ENCODE measurements at places on chromosomes 12 and 14.

DNA sequence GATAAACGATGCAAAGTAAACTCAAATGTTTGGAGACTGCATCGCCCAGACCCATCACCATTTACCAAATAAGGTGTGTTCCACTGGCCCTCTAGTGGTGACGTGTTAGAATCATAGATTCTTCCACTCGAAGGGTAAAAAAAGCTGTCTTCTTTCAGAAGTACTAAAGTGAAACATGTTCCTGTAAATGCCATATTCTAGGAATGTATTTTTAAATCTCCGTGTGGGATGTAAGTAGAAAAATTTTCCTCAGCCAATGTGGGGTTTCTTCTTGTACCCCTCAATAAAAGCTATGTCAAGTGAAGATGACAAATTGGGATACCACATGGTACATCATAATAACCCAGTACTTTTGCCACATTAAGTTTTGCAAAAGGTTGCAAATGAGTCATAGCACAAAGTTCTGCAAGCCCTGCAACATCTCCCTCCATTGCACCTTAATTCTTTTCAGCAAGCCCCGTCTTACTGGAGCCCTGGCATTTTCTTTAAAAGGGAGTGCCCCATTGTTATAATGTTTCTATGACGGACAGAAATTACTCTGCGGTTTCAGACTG lies 100.8 kb downstream of the CCER1 start:
- DNase-seq: no peak

- DNase-seq: peak; percentile 56
These were observed 1.9 kb downstream of the BMP4 start for GRCh38 chr14:53954551-53955228.

- DNase-seq: peak; percentile 79
These were observed 511 bp downstream of the ANO6 start for GRCh38 chr12:45216230-45216982.

DNA sequence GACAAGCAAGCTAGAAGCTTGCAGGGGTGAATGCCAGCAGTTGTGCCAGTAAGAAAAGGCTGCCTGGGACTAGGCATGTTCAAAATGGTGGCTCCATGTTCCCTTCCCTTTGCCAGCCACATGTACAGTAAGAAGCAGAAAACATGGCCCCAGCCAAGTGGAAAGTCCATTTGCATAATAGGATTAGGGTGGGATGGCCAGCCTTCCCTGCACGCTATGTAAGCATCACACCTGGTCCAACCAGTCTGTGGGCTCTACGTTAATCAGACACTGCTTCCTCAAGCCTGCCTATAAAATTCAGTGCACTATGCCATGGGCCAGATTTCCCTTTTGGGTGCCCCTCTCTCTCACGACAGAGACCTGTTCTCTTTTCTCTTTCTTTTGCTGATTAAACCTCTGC lies 288.4 kb downstream of the GXYLT1 start:
- DNase-seq: no peak

DNA sequence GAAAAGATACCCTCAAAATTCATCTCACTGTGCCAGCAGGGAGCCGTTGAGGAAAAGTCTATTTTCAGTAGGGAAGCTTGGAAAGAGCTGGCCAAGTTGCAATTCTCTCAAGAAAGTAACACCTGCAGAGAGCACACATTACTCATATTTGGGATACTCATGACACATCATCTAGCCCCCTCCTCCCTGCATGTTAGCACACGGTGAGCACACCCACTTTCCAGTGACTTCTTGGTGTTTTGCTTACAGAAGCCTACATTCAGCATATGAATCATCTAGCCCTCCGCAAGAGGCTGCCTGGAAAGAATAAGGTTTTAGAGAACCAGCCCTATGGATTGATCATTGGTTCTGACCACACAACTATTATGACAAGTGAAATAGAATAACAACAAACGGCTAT lies 124.5 kb downstream of the PTPRO start:
- DNase-seq: no peak

DNA sequence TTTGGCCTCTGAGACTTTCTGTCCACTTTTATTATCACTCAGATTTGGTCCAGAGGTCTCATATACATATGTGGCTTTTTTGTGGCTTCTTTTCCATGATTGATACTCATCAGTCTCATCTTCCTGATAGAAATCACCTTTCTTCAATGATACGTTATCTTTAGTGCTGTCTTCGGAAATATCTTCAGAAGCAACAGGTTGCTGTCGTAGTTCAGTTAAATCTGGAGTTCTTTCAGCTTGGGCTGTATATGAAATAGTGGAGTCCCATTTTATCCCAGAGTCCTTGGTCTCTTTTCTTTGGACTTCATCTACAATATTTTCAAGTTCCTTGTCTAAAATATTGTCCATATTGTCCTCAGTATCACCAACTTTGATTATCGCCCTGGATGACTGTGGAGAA lies 41.0 kb downstream of the FAM186A start:
- no peak for DNase-seq

GRCh38 chr14:104201063-104201462 lies 62.7 kb downstream of the KIF26A start:
- no peak for DNase-seq

- no peak for DNase-seq
These were observed 4.6 kb downstream of the FOXJ2 start for GRCh38 chr12:8037046-8037663.

GRCh38 chr14:97975962-97976361 lies 1178.8 kb downstream of the VRK1 start:
- DNase-seq: no peak

DNA sequence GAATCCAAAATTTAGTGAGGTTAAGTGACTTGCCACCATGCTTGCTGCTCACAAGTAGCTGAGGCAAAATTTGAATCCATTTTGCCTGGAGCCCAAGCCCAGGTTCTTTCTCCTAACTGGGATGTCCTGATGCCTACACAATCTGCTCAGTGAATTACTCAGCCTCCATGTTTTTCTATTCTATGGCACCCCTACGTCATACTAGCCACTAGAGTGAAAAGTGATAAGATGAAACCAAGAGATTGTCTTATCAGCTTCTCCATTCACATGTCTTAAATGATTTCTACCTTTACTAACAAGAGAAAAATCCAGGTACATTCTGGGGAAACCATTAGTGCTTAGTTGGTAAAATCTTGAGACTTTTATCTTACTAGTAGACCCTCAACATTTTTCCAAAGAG lies 720.1 kb downstream of the DIO2 start:
- DNase-seq: no peak

GRCh38 chr12:47652521-47653234 lies 53.2 kb downstream of the RPAP3 start:
- no peak for DNase-seq

- DNase-seq: peak; percentile 3
These were observed 11.3 kb downstream of the C14orf132 start for GRCh38 chr14:96050482-96050881.

- DNase-seq: no peak
These were observed 16.2 kb downstream of the PSMC1 start for GRCh38 chr14:90272523-90272922.

- no peak for DNase-seq
These were observed 152.2 kb downstream of the PDE3A start for GRCh38 chr12:20520532-20520931.

GRCh38 chr12:129401572-129401971 lies 502.3 kb downstream of the TMEM132D start:
- no peak for DNase-seq

DNA sequence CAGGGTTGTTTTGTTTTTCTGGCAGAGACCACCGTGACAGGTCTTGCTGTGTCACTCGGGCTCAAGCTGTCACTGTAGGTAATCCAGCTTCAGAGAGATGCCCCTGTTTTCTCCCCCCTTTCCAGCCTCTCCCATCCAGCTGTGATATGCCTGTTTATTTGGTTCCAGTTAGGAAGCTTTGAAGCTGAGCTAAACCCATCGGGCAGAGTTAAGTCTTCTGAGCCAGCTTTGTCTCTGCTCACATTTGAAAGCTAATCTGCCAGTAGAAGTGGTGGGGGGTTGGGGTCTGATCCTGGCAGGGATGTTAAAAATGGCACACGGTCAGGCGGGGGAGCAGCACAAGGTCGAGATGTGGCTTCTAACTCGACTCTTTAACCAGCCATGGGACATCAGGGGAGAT lies 130.0 kb downstream of the TSPAN9 start:
- DNase-seq: no peak

- no peak for DNase-seq
These were observed 160.7 kb upstream of the ARID2 start for GRCh38 chr12:45568808-45569207.

- DNase-seq: no peak
These were observed 65.8 kb upstream of the RASSF3 start for GRCh38 chr12:64544371-64545080.

DNA sequence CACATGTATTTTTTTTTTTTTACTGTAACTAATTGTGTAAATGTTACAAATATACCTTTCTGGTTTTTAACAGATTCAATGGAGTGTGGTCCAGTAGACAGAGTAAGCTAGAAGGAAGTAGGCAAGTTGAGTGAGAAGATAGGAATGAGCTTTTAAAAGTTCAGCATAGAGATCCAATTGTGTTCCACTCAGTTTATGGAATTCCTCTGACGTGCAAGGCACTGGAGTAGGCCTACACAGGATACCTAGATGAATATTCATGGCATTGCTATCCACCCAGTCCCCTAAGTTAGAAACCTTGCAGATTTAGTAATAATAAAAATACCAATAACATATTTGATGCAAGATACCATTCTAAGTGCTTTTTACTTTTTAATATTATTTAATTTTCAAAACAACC lies 225.6 kb upstream of the ARID2 start:
- DNase-seq: no peak

DNA sequence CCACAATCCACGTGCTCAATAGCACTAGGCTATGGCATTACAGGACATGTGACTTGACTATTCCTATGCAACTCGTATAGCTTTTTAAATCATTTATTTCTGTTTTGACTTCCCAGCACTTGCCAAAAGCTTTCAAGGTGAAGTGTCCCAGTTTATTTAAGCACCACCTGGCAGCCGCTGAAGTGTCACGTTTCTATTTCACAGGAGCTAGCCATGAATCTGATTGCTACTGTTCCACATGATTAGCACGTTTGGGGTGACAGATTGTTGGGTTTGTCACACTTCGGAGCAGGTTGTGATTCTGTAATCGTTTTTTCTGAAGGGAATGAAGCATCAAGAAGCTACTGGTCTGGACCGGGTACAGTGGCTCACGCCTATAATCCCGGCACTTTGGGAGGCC lies 39.9 kb upstream of the BICDL1 start:
- DNase-seq: no peak

DNA sequence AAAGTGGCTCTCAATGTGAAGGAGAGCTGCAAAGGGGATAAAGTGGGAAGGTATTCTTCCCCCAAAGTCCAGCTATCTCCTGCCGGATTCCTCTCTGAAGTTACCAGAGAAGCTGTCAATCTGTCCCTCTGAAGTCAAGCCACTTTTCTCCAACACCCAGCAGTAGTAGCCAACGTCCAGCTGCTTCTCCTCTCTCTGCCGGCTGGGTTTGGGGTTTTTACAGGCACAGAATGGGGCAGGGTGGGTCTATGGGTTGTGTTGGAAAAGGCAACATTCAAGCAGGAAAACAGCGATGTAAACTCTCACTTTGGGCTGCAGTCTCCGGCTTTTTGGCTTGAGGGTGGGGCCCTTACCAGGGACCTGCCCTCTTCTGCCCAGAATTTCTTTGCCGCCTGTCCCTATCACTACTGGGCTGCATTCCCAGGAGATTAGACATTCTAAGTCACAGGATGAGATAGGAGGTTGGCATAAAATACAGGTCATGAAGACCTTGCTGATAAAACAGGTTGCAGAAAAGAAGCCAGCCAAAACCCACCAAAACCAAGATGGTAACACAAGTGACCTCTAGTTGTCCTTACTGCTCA lies 16.3 kb downstream of the CAPZA3 start:
- no peak for DNase-seq

DNA sequence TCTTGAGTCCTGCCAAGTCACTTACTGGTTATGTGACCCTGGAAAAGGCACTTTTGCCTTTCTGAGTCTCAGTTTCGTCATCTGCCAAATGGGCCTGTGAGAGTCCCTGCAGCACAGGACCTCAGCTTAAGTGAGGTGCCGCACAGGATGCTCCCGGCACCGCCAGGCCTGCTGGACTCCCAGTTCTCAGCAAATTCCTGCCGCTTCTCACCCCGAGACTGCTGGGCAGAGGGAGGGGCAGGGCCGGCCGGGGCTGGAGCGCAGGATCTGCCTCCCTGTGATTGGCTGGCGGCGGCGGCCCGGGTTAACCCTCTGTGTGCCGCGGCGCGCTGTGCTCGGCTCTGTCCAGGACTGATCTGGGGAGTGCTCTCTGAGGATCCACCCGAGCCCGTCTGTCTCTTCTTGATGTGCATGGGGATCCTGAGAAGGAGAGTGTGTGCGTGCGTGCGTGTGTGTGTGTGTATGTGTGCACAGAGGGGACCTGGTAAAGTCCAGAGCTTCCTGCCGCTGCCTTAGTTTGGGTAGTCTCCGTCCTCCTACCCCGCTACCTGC lies 8.6 kb downstream of the SETD1B start:
- peak; percentile 79 for DNase-seq

DNA sequence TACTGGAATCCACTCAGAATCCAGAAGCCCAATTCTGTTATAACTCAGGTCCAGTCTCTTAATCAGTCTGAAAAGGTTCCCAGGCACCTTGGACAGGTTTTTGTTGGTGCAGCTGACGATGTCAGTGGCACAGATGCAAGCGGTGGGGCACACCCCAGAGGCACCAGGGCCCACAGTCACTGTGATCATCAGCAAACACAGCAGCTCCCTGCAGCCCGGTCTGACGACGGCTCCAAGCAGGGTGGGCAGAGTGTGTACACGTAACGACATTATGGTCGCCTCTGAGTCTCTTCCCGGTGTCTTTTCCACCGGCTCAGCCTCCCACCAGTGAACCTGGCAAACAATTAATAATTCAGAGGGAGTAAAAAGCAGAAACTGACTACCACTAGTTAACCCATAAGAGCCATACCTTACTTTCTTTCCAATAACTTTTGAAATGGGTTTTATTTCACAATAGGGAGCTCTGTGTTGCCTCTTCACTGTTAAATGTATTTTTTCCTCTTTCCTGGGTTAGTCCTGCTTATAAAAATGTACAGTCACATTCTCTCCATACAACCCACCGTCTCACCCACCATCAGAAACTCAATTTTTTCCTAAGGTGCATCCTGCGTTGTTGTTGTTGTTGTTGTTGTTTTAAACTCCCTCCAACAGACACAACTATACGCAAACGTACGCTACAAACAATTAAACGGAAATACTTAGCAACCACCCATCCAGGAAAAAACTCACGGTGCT lies 521 bp upstream of the PCED1B start:
- peak; percentile 72 for DNase-seq

- no peak for DNase-seq
These were observed 73.5 kb downstream of the RIN3 start for GRCh38 chr14:92586963-92587699.

- peak; percentile 96 for DNase-seq
These were observed at the start of gene PSME1 for GRCh38 chr14:24135834-24136683. PSME1 (plus strand) TSS chr14:24136194; CDS start chr14:24136263, 69 bp downstream.

DNA sequence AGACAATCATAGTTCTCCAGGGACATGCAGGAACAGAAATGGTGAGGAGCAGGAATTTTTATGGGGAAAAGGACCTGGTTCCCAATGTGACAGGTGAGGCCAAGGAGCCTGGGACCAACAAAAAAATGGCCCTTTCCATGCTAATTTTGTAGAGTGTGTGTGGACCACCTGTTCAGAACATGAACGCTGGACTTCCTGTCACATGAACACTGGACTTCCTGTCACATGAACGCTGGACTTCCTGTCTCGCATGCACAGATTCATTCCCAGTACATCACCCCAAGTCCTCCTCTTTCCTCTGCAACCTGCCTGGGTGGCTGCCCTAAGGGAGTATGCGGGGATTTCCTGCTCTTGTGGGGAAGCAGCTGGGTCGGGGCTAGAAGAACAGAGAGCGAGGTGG lies 10.1 kb downstream of the FGF6 start:
- peak; percentile 40 for DNase-seq

GRCh38 chr12:14473707-14474287 lies 93.9 kb downstream of the PLBD1 start:
- no peak for DNase-seq

GRCh38 chr14:68791902-68792677 lies 777 bp downstream of the ZFP36L1 start:
- DNase-seq: no peak
